ENCODE measurements at places on chromosomes 7 and 10.
A peak's percentile ranks its signal among the peaks of the same experiment; 100 is the strongest.

DNA sequence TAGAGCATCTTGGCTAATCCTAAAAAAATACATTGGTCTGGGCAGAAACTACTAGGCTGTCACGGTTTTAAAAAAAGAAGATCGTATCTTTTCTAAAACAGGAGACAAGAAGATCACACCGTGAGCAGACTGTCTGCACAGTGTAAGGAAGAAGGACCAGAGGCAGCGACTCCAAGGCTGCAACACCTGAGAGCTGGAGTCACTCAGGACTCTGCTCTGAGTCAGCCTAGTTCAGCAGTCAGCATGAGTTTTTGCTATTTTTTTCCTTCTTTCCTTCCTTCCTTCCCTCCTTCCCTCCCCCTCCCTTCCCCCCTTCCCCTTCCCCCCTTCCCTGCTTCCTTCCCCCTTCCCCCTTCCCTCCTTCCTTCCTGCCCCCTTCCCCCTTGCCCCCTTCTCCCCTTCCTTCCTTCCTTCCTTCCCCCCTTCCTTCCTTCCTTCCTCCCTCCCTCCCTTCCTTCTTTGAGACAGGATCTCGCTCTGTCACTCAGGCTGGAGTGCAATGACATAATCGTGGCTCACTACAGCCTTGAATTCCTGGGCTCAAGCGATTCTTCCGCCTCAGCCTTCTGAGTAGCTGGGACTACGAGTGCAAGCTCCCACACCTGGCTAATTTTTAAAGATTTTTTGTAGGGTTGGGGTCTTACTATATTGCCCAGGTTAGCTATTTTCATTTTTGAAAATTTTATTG is 24.4 kb downstream of the BAG3 start:
- no peak for DNase-seq

- DNase-seq = no peak
Observed at GRCh38 chr10:119705434-119705831, 20.4 kb upstream of the INPP5F start.

- no peak for DNase-seq
Observed at GRCh38 chr10:33215154-33215553, 119.3 kb downstream of the NRP1 start.

GRCh38 chr7:11343136-11343535 is 369.5 kb downstream of the PHF14 start:
- no peak for DNase-seq

DNA sequence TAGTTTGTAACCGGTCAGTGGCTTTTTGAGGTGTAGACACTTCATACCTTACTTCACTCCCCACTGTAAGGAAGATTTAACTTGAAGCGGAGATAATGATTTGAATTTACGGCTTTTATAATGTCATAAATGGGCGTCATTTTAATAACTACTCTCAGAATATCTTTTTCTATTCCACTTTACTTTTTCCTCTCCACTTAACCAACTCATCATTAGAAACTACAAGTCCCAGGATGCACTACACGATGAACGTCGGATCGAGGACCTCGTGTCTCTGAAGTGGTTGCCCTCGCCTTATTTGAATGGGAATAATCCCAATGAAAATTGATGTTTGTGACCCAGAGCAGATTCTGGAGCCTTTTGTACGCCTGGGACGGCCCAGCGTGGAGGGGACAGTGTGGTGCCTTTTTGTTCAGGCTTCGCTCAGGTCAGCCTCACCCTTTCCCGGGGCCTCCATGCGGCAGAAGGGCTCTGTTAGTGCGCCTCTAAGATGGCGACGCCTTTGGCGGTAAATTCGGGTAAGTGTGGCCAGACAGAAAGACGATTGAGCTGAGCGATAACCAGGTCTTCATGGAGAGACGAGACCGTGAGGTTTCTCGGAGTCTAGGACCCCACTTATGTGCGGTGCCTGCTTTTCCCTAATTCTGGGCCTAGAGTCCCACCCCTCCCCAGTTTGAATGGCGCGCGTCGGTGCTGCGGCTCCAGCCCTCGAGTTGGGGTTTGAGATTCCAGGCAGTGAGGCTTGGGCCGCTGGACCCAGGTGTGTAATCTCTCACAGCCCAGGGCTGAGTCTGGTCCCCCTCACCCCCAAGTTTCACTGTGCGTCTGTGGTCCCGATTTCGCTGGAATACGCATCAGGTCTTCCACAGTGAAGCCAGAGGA is at the start of gene NUP205:
TSS of gene NUP205 (plus strand) at position 463 of the 882 bp plus-strand sequence. CDS start at position 491, 28 bp downstream.
- peak; percentile 79 for DNase-seq

DNA sequence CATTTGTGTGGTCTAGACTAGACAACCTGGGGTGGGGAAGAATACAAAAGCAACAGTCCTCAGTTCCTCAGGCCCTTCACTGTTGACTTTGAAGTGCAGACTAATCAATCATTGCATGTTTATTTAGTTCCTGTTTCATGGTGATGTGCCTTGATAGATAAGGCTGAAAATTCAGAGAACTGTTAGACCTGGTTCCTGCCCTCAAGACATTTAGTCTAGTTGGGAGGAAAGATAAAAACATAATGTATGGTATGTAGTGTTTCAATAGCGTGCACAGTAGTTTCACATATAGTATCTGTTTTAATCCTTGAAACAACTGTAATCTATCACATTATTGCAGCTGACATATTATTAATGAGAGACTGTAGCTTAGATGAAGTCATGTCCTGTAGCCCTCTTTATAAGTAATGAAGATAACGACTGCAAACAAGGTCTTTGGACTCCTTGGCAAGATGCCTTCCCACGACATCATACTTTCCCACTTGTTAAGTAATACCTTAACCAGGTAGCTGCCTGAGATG is 124.0 kb downstream of the CELF2 start:
- no peak for DNase-seq
